ENCODE measurements at places on chromosomes 2 and 18. TPM values are rescaled to one million over a fixed set of nuclear protein-coding genes. Genes with fewer than 3 reads are reported as not detected.

DNA sequence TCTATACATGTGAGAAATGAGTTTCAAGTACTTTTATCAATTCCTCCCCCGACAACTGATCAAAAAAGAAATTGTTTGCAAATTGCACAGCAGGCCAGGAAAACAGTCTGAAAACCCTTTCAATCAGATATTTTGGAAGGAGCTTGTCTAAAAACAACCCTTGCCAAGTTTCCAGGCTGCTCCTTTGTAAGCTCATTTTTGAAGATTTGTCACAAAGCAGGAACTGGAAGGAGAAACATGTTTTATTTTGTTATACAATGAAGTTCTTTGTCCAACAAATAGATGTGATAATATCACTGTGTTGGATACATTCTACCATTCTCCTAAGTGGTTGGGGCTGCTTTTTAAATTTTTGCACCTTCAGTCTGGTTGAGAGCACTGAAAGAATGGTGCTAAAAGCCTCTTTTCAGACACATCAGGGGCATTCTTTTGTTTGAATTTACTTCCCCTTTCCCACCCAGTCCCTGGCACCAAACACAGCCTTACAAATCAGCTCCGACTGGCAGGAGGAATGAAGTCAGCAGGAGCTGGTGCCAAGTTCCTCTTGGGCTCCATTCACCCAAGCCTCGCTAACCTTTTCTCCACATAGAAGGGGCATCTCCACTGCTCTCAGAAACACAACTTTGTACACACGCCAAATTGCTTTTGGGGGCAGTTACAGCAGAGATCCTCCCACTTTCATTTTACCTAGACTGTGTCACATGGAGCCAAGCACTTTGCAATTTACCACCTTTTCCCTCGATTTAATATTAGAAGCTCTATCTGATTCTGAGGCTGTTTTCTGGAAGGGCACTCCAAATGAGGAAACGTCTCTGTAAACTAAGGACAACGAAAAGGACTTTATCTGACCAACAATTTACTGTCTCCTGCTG is 88.0 kb downstream of the C1D start:
- H3K27me3 ChIP-seq, result no peaks in the 10 kb centered on the region
- H3K27ac ChIP-seq, result no peak overlapping the region
- H3K4me1 ChIP-seq, result no peaks in the 10 kb centered on the region
- H3K4me3 ChIP-seq, result no peak overlapping the region

DNA sequence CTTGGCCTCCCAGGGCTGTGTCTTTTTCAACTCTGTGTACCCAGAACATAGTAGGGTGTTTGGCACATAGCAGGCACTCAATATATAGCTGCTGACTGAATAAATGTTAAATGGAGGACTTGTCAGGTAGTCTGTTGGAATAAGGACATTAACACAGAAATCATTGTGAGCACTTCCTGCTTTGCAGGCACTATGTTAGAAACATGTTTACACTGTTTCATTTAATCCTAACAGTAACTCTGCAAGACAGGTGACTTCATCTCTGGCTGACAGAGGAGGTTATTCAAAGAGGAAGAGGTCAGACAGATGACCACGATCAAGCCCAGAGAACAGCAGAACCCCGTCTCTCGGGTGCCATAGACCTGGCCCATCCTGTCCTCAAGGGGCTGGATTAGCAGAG is 28.0 kb upstream of the PIEZO2 start:
- H3K4me3 ChIP-seq, result no peak overlapping the region
- H3K27me3 ChIP-seq, result no peaks in the 10 kb centered on the region
- H3K27ac ChIP-seq, result no peak overlapping the region
- no peak for DNase-seq
- H3K36me3 ChIP-seq, result no peaks in the 10 kb centered on the region

DNA sequence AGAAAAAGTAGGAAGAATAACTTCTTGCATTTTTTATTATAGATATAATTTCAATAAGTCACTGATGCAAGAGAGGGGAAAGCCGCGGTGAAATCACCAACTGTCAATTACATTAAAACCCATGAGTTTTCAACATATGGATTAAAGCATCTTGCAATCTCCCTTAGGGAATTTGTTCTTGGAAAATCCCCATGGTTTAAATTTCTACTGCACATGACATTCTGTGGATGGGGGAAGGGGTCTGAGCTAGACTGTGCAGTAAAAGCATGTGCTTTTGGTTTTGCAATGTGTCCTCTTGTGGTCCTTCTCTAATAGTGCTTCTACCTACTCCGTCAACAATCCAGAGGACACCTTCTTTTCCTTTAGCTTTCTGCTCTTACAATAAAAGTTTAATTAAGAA is 894.0 kb downstream of the DCDC2C start:
- DNase-seq, result no peak
- no peaks in the 10 kb centered on the region for H3K4me1 ChIP-seq
- H3K27ac ChIP-seq, result no peak overlapping the region
- no peaks in the 10 kb centered on the region for H3K27me3 ChIP-seq

GRCh38 chr2:39378968-39379367 is 58.1 kb downstream of the MAP4K3 start:
- no peak overlapping the region for H3K4me3 ChIP-seq
- H3K27ac ChIP-seq, result no peak overlapping the region

DNA sequence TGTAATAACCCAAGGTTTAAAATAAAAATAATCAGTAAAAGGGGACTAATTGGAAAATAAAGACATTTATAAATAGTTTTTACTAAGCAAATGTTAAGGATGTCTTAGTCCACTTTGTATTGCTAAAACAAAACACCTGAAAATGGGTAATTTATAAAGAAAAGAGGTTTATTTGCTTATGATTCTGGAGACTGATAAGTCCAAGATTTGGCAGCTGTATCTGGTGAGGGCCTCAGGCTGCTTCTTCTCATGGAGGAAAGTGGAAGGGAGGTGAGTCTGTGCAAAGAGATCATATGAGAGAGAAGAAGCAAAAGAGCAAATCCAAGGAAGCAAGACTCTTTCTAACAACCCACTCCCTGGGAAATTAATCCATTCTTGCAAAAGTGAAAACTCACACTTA is 299.5 kb downstream of the DSC3 start:
- H3K27ac ChIP-seq, result no peak overlapping the region
- no peak for DNase-seq
- H3K36me3 ChIP-seq, result no peaks in the 10 kb centered on the region
- H3K4me1 ChIP-seq, result no peaks in the 10 kb centered on the region

DSG3 gene
- 0.40 TPM for total RNA-seq

DNA sequence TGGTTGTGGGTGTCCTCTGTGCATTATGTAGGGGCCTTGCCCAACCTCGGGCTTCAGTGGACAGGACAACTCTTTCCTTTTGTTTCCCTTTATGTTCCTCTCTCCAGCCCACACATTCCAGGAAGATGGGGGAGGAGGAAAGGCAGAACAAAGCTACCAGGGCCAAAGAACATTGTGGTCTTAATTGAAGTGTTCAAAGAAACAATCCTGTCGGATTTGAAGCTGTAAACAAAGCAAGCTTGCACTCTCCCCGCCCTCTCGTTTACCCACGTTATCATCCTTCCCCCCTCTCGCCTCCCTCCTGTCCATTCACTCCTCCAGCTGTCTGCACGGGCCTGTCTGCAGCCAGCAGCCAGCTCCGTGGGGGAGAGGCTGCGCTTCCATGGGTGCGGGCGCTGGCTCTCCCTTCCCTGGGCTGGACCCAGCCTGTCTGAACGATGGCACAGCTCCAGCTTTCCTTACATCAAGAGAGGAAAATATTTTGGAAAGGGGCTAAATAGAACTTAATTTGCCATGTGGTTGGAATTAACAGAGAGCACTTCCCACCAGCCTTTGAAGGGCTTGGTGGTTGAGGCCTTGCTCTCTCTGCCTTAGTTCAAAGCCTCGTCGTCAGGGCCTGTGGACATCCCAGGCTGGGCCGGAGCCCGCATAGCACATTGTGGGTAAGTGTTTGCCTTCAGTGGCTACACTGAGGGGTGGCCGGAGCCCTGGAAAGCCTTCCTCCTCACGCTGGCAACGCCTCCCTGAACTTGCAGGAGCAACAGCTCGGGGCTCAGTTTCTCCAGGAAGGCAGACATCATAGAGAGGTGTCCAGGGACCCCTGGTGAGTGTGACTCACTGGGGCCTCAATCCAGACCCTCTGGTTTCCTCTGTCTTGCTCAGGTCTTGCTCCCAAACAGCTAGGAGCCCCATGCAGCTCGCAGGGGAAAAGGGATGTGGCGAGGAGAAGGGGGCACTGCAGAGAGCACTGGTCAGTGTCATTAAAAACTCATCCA is 60.6 kb upstream of the HS6ST1 start:
- no peak for DNase-seq
- H3K27ac ChIP-seq, result no peak overlapping the region
- H3K4me3 ChIP-seq, result no peak overlapping the region
- H3K36me3 ChIP-seq, result no peaks in the 10 kb centered on the region
- no peaks in the 10 kb centered on the region for H3K27me3 ChIP-seq
- H3K4me1 ChIP-seq, result no peaks in the 10 kb centered on the region

CFAP210 gene
- total RNA-seq, result not detected

GRCh38 chr18:70271742-70272141 is 17.1 kb upstream of the SOCS6 start:
- H3K27ac ChIP-seq, result no peak overlapping the region
- H3K4me1 ChIP-seq, result no peaks in the 10 kb centered on the region
- H3K36me3 ChIP-seq, result no peaks in the 10 kb centered on the region
- H3K4me3 ChIP-seq, result no peak overlapping the region

SPATA3 gene
- not detected for total RNA-seq
